ENCODE measurements at places on chromosomes 11 and 22. TPM values are rescaled to one million over a fixed set of nuclear protein-coding genes. Genes with fewer than 3 reads are reported as not detected.

DNA sequence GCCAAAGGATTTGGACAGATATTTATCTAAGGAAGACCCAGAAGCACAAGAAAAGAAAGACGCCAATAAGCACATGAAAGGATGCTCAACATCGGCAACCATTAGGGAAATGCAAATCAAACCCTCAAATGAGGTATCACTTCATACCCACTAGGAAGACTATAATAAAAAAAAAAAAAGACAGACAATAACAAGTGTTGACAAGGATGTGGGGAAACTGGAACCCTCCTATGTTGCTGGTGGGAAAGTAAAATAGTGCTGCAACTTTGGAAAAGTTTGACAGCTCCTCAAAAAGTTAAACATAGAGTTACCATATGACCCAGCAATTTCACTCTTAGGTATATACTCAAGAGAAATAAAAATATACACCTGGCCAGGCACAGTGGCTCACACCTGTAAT, 47.0 kb downstream of the MICAL3 start:
- H3K27ac ChIP-seq: no peak overlapping the region
- DNase-seq: no peak
- no peak overlapping the region for H3K4me3 ChIP-seq
- H3K4me1 ChIP-seq: peaks cover 17% of the 10 kb centered on the region

The ZP1 gene
- not detected for total RNA-seq

GRCh38 chr11:126925321-126926093, 75.1 kb downstream of the KIRREL3 start:
- no peaks in the 10 kb centered on the region for H3K36me3 ChIP-seq
- no peak overlapping the region for H3K4me3 ChIP-seq
- DNase-seq: no peak
- no peak overlapping the region for H3K27ac ChIP-seq

The OR51E2 gene
- total RNA-seq: not detected

GRCh38 chr11:44260081-44260480, 49.9 kb downstream of the ALX4 start:
- H3K27ac ChIP-seq: no peak overlapping the region
- no peak overlapping the region for H3K4me3 ChIP-seq
- H3K27me3 ChIP-seq: peaks cover 16% of the 10 kb centered on the region

- H3K36me3 ChIP-seq: peaks cover 2% of the 10 kb centered on the region
- no peak for DNase-seq
- peaks cover 19% of the 10 kb centered on the region for H3K4me1 ChIP-seq
- no peaks in the 10 kb centered on the region for H3K27me3 ChIP-seq
- H3K27ac ChIP-seq: no peak overlapping the region
Observed at GRCh38 chr22:40376149-40376548, 5.8 kb downstream of the SGSM3 start.

GRCh38 chr11:66008468-66009101, 3.2 kb upstream of the CST6 start:
- H3K4me3 ChIP-seq: no peak overlapping the region
- no peaks in the 10 kb centered on the region for H3K36me3 ChIP-seq
- no peak for DNase-seq
- H3K4me1 ChIP-seq: peaks cover 5% of the 10 kb centered on the region

DNA sequence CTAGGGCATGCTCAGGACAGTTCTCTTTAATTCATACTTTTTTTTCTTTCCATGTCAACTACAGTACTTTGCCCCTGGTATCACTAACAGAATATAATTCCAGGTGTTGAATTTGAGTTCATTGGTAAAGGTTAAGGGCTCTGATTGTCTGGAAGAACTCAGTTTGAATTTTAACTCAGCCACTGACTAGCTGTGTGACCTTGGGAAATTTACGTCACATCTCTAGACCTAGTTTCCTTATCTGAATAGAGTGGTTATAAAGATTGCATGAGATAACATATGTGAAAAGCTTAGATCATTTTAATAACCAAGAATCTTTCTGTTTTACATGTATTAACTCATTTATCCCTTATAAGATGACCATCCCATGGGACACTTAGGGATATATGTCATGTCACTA, 15.8 kb upstream of the ZC3H12C start:
- H3K27ac ChIP-seq: no peak overlapping the region
- H3K4me1 ChIP-seq: no peaks in the 10 kb centered on the region
- H3K4me3 ChIP-seq: no peak overlapping the region
- no peak for DNase-seq
- no peaks in the 10 kb centered on the region for H3K36me3 ChIP-seq

- no peak overlapping the region for H3K4me3 ChIP-seq
- H3K4me1 ChIP-seq: peaks cover 29% of the 10 kb centered on the region
- H3K27ac ChIP-seq: peak overlapping the region; percentile 45
- H3K27me3 ChIP-seq: no peaks in the 10 kb centered on the region
- peaks cover 2% of the 10 kb centered on the region for H3K36me3 ChIP-seq
Observed at GRCh38 chr22:40628354-40629042, 8.0 kb downstream of the MRTFA start.

DNA sequence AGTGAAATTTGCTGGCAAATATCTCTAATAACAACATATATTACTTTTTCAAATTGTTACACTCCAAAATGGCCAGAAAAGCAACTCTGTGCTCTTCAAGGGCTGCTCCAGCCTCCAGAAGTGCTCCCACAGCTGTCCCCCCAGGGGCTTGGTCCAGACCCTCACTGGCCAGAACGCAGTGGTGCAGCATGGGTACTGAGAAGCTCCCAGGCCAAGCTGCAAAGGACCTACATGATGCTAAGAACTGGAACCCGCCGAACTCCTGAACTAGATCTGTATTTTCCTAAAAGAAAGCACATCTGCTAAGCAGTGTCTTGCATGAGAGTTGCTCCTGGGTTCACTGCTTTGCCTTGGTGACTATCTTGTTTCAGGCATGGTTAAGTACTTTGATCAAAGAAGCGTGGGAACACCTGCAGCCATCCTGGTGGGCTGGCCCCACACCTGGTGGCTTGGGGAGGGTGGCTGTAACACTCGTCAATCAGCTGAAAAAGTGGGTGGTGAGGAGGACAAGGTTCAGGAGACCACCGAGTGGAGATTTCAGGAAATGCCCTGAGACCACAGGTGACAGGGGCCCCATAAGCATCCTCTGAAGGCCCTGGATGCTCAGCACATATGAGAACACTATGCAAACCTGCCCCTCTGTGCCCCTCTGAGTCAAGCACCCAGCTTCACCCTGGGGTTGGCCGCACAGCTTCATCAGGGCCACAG, 72.7 kb upstream of the PITPNB start:
- no peaks in the 10 kb centered on the region for H3K27me3 ChIP-seq
- DNase-seq: no peak
- H3K4me1 ChIP-seq: peaks cover 2% of the 10 kb centered on the region
- no peak overlapping the region for H3K4me3 ChIP-seq
- no peak overlapping the region for H3K27ac ChIP-seq
- no peaks in the 10 kb centered on the region for H3K36me3 ChIP-seq

GRCh38 chr11:22203281-22203680, 10.4 kb downstream of the ANO5 start:
- no peaks in the 10 kb centered on the region for H3K4me1 ChIP-seq
- H3K27me3 ChIP-seq: no peaks in the 10 kb centered on the region
- no peaks in the 10 kb centered on the region for H3K36me3 ChIP-seq
- H3K27ac ChIP-seq: no peak overlapping the region

DNA sequence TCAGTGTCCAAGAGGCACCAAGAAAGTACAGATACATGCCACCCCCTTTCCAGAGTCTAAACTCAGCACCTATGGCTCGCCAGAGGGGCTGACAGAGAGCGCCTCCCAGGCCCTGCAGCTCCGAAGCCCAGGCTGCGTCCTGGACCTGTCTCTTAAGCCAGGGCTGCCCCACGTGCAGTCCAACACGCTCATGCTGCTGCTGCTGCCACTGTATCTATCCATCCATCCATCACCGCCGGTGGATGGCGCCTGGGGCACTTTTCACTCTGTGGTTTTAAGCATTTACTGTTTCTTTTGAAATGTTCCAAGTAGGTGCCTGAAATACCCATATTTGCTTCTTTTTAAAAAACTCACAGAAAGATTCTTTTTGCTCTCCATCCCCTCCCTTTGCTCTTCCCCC, 41.8 kb downstream of the MACROD1 start:
- H3K36me3 ChIP-seq: no peaks in the 10 kb centered on the region
- H3K4me1 ChIP-seq: peaks cover 2% of the 10 kb centered on the region
- H3K4me3 ChIP-seq: no peak overlapping the region
- no peak overlapping the region for H3K27ac ChIP-seq

GRCh38 chr11:20518323-20518834, 81.0 kb upstream of the SLC6A5 start:
- H3K4me1 ChIP-seq: peaks cover 3% of the 10 kb centered on the region
- no peak overlapping the region for H3K27ac ChIP-seq

GRCh38 chr11:107337917-107338316, 119.7 kb downstream of the CWF19L2 start:
- H3K27me3 ChIP-seq: no peaks in the 10 kb centered on the region
- no peak overlapping the region for H3K27ac ChIP-seq
- H3K4me3 ChIP-seq: no peak overlapping the region
- peaks cover 3% of the 10 kb centered on the region for H3K4me1 ChIP-seq
- peaks cover 7% of the 10 kb centered on the region for H3K36me3 ChIP-seq
- DNase-seq: no peak

The TREH gene
- not detected for total RNA-seq

- H3K4me3 ChIP-seq: no peak overlapping the region
- peaks cover 17% of the 10 kb centered on the region for H3K4me1 ChIP-seq
- H3K27me3 ChIP-seq: no peaks in the 10 kb centered on the region
- H3K27ac ChIP-seq: peak overlapping the region; percentile 47
- peaks cover 5% of the 10 kb centered on the region for H3K36me3 ChIP-seq
Observed at GRCh38 chr22:29772170-29772641, 5.0 kb downstream of the UQCR10 start.

GRCh38 chr11:73454987-73455386, 78.8 kb downstream of the RELT start:
- no peak overlapping the region for H3K4me3 ChIP-seq
- H3K36me3 ChIP-seq: peaks cover 3% of the 10 kb centered on the region
- DNase-seq: no peak
- no peaks in the 10 kb centered on the region for H3K27me3 ChIP-seq

GRCh38 chr11:129374993-129375750, 476 bp upstream of the BARX2 start:
- peak overlapping the region; percentile 65 for H3K4me3 ChIP-seq
- DNase-seq: no peak
- peaks cover 6% of the 10 kb centered on the region for H3K36me3 ChIP-seq
- no peak overlapping the region for H3K27ac ChIP-seq
- peaks cover 21% of the 10 kb centered on the region for H3K4me1 ChIP-seq
- H3K27me3 ChIP-seq: peaks cover 84% of the 10 kb centered on the region

- H3K27ac ChIP-seq: no peak overlapping the region
- no peaks in the 10 kb centered on the region for H3K27me3 ChIP-seq
- H3K36me3 ChIP-seq: no peaks in the 10 kb centered on the region
- no peaks in the 10 kb centered on the region for H3K4me1 ChIP-seq
Observed at GRCh38 chr11:115927823-115928329, 423.7 kb upstream of the CADM1 start.

The SYT12 gene
- not detected for total RNA-seq

The MYO18B gene
- 0.12 TPM for total RNA-seq

GRCh38 chr11:43541993-43542392, 138.5 kb upstream of the HSD17B12 start:
- no peaks in the 10 kb centered on the region for H3K4me1 ChIP-seq
- H3K4me3 ChIP-seq: no peak overlapping the region
- no peak overlapping the region for H3K27ac ChIP-seq
- no peak for DNase-seq
- no peaks in the 10 kb centered on the region for H3K36me3 ChIP-seq

DNA sequence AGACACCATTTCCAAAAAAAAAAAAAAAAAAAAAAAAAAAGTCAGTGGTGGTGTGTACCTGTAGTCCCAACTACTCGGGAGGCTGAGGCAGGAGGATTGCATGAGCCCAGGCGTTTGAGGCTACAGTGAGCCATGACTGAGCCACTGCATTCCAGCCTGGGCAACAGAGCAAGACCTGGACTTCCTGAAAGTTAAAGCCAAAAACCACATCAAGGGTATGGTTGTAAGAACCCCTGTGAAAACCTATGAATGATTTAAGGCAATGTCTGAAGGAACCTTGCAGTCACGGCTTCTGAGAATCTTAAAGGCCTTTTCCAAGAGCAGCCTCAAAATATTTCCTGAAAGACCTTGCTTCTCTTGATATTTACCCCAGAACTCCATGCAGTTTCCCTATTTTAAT, 30.5 kb upstream of the MSANTD2 start:
- no peak for DNase-seq
- peaks cover 2% of the 10 kb centered on the region for H3K4me1 ChIP-seq
- peaks cover 47% of the 10 kb centered on the region for H3K27me3 ChIP-seq
- no peak overlapping the region for H3K27ac ChIP-seq
- peaks cover 8% of the 10 kb centered on the region for H3K36me3 ChIP-seq
- no peak overlapping the region for H3K4me3 ChIP-seq

DNA sequence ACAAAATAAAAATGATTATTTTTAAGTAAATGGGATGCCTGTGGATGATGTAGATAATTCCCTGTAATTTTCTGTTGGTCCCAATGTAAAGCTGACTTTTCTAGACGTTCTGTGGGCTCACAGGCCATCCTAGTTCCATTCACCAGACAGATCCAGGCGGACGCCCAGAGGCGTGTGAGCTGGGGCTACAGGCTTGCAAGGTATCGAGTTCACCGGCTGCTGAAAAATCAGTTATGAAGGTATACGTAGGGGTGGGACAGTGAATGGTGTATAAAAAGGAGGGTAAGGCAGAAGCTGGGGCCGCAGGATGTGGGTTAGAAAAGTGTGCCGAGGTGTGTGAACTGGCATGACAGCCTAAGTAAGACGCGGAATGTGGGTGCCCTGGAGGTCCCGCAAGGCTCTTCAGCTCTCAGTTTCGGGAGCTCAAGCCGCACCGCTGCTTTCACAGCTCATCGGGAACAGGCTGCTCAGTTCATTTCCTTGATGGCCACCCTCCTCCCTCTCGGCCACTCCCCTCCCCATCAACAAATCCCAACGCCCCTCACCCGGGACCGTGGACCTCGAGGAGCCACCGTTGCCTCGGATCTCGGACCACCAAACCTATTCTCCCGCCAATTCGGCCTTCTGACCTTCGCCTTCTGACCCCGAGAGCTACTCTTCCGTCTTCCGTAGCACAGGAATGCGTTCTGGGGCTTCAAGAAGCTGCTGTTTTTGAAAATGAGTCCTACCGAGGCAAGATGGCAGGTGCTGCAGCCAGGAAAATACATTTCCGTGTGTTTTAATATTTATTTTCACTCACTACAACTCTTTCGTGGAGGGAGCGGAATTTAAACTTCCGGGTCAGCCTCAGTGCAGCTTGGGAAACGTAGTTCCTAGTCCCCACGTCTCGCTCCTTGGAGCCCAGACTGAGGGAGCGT, at the start of gene XNDC1N:
XNDC1N (minus strand) TSS at position 775 of the 917 bp plus-strand sequence. CDS start 5,241 bp downstream, outside the sequence.
- peaks cover 50% of the 10 kb centered on the region for H3K4me1 ChIP-seq
- peak within 1 kb of the TSS; percentile 99 for H3K4me3 ChIP-seq
- peak within 1 kb of the TSS; percentile 99 for H3K27ac ChIP-seq
- H3K27me3 ChIP-seq: no peaks in the 10 kb centered on the region
- DNase-seq: peak; percentile 18
- peaks cover 6% of the 10 kb centered on the region for H3K36me3 ChIP-seq

The MDK gene
- 3.7 TPM for total RNA-seq

- no peak overlapping the region for H3K4me3 ChIP-seq
- DNase-seq: no peak
- H3K36me3 ChIP-seq: no peaks in the 10 kb centered on the region
- peaks cover 38% of the 10 kb centered on the region for H3K27me3 ChIP-seq
Observed at GRCh38 chr11:126163074-126163700, 48.3 kb downstream of the RPUSD4 start.

- no peak for DNase-seq
- H3K4me3 ChIP-seq: no peak overlapping the region
- no peaks in the 10 kb centered on the region for H3K27me3 ChIP-seq
- H3K27ac ChIP-seq: peak overlapping the region; percentile 92
Observed at GRCh38 chr11:75474240-75474639, 41.2 kb upstream of the KLHL35 start.

Data from T-helper 17 cell (primary cell).